ENCODE measurements at places on chromosomes 2 and 18.

- DNase-seq = no peak
Observed at GRCh38 chr2:158112992-158113391, 11.3 kb downstream of the UPP2 start.

GRCh38 chr2:85259879-85260278 lies 67.9 kb downstream of the TGOLN2 start:
- no peak for DNase-seq

- DNase-seq = no peak
Observed at GRCh38 chr2:74293191-74293991, 49.8 kb downstream of the SLC4A5 start.

GRCh38 chr2:14615760-14616159 lies 16.8 kb upstream of the LRATD1 start:
- DNase-seq = no peak

DNA sequence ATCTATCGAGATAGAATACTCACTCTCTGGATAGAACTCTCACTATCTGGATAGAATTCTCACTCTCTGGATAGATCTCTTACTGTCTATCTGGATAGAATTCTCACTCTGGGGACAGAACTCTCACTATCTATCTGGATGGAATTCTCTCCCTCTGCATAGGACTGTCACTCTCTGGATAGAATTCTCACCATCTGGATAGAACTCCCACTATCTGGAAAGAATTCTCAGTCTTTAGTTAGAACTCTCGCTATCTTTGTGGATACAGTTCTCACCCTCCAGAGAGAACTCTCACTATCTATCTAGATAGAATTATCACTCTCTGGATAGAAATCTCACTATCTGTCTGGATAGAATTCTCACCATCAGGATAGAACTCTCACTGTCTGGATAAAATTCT lies 16.5 kb downstream of the ABCG8 start:
- DNase-seq = no peak

DNA sequence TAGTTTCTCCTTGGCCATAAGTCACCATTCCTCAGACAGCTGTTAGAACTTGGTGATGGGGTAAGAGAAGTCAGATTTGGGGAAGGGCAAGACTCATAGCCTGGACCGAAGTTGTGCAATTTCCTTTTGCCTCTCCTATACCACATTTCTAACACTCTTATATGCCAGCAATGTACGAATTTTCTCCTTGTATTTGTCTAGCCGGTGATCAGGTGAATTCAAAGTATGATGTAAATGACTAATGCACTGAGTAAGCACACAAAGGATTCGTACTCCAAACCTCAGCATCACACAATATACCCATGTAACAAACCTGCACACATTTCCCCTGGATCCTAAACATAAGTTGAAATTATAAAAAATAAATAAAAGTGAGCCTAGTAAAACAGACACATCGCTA lies 1143.5 kb upstream of the CELF4 start:
- no peak for DNase-seq

DNA sequence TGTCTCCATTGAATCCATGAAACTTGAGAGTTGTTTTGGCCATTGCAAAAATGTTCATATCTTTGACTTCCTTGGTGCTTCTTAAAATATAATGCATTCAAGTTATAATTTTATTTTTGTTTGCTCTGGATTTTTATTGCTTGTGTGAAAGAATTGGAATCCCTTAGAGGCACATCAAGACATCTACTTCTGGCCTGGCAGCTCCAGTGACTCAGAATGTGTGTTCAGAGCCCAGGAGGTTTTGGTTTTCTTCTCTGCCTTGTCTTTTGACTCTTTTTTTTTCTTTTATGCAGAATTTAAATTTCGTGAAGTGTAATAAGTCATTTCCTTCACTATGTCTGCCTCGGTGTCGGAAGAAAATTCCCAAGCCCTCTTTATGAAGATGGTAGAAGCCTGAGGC lies 180.2 kb downstream of the LTBP1 start:
- no peak for DNase-seq

DNA sequence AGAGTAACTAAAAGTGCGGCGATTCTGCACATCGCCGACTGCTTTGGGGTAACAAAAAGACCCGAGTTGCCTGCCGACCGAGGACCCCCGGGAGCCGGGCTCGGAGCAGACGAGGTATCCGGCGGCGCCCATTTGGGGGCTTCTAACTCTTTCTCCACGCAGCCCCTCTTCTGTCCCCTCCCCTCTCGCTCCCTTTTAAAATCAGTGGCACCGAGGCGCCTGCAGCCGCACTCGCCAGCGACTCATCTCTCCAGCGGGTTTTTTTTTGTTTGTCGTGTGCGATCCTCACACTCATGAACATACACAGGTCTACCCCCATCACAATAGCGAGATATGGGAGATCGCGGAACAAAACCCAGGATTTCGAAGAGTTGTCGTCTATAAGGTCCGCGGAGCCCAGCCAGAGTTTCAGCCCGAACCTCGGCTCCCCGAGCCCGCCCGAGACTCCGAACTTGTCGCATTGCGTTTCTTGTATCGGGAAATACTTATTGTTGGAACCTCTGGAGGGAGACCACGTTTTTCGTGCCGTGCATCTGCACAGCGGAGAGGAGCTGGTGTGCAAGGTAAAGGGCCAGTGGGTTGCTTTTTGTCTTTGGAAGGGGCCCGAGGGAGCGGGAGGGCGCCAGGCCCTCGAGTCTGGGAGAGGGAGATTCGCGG lies 1.4 kb downstream of the TRIB2 start:
- DNase-seq = no peak

DNA sequence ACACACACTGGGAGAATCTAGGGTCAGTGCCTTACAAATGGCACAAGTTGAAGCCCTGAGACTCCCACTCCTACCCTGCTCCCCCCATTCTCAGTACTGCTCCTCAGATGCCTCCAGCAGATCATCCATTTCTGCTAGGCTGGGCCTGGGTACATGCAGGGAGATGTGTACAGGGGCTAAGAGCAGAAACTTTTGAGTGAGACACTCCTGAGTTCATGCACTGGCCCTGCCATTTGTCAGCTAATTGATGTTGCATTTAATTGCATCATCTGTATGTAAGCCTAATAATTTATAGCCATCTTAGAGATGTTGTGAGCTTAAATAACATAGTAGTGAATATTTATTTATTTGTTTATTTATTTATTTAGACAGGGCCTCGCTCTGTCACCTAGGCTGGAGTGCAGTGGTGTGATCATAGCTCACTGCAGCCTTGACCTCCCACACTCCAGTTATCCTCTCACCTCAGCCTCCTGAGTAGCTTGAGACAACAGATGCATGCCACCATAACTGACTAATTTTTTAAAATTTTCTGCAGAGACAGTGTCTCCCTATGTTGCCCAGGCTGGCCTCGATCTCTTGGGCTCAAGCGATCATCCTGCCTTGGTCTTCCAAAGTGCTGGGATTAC lies 4.8 kb upstream of the CASP8 start:
- DNase-seq = no peak
